Muscle of leg (tissue), 16 donors: ENCODE measurements at places on chromosomes 1 and 21. TPM values are rescaled to one million over a fixed set of nuclear protein-coding genes. Genes with fewer than 3 reads are reported as not detected.

The LRP8 gene
- total RNA-seq = 3.4 TPM

DNA sequence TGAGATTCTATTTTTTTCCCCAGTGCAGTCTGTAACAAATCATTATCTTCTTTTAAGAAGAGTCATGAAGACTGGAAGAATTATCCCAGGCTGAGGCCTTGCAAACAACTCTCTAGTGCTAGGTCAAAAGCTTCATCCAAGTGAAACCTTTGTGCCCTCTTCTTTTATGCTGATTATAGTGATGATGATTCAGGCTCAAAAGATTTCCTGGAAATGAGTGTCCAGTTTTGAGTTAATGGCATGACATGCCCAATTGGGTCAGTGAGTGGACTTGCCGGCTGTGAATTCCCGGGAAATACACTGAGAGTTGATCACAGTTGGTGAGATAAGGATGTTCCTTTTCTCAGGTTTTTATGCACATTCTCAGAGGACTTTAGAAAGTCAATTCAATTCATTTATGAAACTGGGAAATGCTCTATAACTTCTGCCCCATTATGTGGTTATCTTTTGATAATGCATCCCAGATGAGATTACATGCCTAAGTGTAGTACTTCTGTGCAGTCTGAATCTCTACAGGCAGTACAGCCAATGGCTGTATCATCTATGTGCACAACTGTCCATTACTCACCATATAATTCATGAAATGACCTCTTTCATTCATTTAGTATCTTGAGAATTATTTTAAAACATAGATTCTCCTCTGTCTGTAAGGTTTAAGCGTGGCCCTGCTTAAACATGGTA, 66.2 kb downstream of the S1PR1 start:
- no peak for DNase-seq

GRCh38 chr1:12049616-12050015, 13.5 kb upstream of the TNFRSF8 start:
- no peak for DNase-seq

- DNase-seq = no peak
Observed at GRCh38 chr1:24875257-24875656, 54.8 kb downstream of the RUNX3 start.

The MOB3C gene
- 12.6 TPM for total RNA-seq

DNA sequence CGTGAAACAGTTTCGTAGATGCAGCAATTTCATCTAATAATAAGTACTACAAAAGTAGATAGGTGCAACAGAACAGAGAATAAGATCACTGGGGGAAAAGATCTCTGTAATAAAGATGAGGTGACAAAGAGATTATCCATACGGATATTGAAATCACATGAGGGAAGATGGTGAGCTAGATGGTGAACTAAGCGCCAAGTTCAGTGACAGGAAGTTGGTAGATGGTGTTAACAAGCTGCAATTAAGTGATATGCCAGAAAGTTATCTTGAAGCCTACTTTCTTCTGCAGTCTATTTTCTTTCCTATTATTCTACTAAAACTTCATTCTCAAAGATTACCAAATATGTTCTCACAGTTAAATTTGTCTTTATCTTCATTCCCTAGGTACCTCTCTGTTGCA, 7.1 kb downstream of the LRIF1 start:
- no peak for DNase-seq

The ALX3 gene
- not detected for total RNA-seq

The L1TD1 gene
- 0.84 TPM for total RNA-seq

DNA sequence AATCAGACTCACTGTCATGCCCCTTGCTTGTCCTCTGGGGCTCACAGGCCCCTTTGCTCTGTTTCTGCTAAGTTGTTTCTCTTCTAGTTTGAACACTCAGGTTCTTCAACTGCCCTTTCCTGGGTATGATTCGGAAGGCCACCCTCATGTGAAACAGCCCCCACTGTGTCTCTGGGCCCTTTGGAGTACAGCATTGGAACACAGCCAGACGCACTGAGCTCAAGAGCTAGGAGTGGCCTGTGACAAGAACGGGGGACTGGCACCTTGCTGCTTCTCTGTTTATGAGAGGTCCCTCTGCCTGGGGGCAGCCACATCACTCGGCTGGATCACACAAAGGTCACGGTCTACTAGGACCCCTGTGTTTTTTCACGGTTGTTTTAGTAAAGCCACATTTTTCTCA, 114.4 kb upstream of the ZC3H12A start:
- no peak for DNase-seq

DNA sequence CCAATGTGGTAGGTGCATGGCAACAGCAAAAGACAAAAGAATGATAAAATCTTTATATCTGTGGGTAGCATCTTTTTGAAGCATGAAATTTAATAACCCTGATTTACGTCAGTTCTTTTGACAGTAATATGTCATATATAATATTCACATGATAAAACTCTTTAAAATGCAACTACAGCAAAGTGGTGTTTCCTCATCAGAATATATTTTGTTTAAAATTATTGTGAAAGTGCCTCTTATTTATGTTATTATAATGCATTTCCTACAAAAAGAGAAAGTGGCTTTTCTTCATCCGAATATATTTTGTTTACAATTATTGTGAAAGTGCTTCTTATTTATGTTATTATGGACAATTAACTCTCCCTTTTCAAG, 46.9 kb upstream of the EEIG2 start:
- DNase-seq = no peak

The TLCD4 gene
- 11.1 TPM for total RNA-seq

The VANGL2 gene
- total RNA-seq = 2.3 TPM

The CD1B gene
- 0.09 TPM for total RNA-seq

The NOS1AP gene
- 0.40 TPM for total RNA-seq

DNA sequence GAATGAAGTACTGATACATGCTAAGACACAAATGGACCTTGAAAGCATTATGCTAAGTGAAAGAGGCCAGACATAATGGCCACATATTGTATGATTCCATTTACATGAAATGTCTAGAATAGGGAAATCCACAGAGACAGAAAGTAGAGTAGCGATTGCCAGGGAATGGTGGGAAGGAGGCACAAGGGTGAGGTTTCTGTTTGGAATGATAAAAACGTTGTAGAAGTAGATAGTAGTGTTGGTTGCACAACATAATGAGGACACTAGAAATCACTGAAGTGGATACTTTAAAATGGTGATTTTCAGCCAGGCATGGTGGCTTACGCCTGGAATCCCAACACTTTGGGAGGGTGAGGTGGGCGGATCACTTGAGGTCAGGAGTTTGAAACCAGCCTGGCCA, 97.6 kb upstream of the VANGL1 start:
- no peak for DNase-seq

The CELA2B gene
- 2.7 TPM for total RNA-seq

GRCh38 chr21:44984792-44985440, 45.1 kb downstream of the SLX9 start:
- no peak for DNase-seq
